CD4-positive, alpha-beta T cell treated with Interleukin-6 for 4 hours (primary cell): ENCODE measurements at places on chromosomes 16 and 17.

- no peak for DNase-seq
These were observed 77.8 kb downstream of the USP31 start for GRCh38 chr16:23071196-23072083.

DNA sequence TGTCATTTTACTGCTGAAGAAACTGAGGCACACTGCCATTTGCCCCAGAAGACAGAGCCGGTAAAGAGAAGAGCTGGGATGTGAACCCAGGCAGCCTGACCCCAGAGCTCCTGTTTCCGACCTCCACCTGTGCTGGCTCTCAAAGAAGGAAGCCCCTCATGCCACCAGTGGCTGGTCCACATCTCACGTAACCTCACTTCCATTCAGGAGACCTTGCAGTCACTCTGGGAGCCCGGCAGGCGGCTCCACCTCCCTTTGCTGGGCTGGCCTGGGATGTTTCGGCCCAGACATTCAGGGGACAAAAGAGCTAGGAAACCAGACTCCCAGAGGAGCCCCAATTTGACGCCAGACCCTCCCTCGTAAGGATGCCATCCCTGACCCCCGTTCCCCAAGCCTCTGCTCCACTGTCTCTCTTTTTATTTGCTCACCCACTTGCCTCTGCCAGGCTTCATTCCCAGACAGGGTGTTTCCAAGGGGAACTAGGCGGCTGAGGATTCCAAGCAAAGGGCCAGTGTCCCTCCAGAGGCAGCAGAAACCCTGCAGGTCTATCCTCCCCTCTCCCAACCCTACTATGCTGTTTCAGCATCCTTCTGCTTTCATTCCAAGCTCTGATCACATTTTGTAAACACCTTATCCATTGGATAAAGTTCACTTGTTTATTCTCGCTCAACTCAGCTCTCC lies 2.8 kb downstream of the TAF1C start:
- DNase-seq = no peak

- DNase-seq = no peak
These were observed 5.2 kb downstream of the CACNA1G start for GRCh38 chr17:50565402-50566350.

DNA sequence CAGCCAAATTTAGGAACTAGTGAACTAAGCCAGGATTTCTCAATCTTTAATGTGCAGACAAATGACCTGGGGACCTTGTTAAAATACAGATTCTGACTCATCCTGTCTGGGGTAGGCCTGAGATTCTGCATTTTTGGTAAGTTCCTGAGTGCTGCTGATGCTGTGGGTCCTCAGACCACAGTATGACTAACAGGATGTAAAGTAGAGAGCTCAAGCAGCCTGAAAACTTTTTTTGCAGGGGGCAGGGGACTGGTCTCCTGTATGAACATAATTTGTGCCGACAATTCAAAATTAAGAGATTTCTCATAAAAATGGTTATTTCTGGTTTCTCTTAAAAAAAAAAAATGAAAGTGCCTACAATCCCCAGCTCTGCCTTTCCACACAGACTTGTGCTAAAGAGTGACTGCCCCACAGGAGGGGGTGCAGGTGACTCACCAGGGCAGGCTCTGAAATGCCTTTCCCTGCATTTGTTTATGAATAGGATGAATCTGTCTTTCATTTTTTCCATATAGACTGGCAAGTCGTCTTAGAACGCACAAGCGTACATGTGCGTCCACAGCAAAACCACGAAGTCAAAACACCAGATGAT lies 271.5 kb downstream of the PHKB start:
- peak; percentile 2 for DNase-seq

- DNase-seq = no peak
These were observed 190.0 kb upstream of the CIBAR2 start for GRCh38 chr16:85302018-85302847.

- DNase-seq = no peak
These were observed 245.1 kb downstream of the UTP18 start for GRCh38 chr17:51505450-51505849.

DNA sequence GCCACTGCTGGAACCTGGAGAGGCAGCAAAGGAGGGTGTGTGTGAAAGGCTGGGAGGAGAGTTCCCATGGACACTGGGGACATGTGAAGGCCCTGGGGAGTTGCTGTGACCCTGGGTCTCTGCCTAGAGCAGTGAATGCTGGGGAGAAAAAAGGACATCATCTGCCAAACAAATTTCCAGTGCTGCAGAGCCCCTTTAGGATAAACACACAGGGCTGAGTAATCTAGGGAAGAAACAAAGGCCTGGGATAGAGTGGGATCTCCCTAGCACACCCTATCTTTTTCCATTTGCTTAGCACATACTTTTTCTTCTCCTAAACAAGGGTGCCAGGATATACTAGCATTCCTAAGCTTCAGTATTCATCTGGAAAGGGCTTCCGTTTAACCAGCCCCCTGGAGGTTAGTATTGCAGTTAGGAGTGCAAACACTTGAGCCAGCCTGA lies 3.3 kb upstream of the HIGD1B start:
- no peak for DNase-seq

DNA sequence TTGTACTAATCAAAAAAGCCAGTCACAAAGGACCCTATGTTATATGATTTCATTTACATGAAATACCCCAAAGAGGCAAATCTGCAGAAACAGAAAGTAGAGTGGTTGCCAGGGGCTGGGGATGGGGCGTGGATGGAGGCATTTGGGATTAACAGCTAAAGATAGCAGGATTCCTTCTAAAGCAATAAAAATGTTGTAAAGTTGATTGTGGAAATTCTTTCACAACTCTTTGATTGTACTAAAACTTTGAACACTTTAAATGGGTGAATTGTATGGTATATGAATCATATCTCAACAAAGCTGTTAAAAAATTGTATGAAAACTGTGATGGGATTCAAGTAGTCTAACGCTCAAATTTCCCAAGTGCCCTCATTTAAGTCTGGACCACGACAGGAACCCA lies 630.8 kb downstream of the MAF start:
- no peak for DNase-seq

DNA sequence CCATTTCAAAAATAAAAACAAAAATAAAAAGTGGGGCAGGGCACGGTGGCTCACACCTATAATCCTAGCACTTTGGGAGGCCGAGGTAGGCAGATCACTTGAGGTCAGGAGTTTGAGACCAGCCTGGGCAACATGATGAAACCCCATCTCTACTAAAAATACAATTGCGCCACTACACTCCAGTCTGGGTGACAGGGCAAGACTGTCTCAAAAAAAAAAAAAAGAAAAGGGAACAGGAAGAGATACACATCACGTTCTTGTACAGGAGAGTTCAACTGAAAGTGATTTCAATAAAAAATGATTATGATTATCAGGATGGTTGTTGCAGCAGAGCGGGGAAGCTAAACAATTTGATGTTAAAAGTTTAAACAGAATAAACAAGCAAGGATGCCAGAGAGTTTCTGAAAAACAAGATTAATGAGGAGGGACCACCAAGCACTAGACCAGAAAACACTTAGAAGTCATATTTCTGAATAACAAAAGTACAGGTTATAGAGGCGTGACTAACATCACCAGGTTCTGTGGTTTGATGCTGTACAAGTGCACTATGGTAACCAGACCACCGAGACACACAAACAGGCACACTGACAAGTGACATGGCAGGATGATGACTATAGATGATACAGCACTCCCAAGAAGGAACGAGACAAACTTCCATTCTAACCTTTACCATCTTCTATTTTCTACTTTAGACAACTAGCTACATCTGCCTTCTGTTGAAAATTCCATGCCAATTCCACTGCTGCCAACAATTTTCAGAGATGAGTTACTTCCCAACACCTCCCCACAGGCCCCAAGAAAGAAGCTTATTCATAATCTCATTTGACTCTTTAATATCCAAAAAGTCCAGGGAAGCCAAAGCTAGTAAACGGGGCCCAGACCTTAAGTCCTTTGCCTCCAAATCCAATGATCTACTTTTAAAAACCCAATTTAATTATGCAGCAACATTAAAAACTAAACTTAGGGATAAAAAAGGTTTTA lies 11.8 kb downstream of the DNAJA2 start:
- peak; percentile 20 for DNase-seq
